Peyer's patch (tissue), 4 donors: ENCODE measurements at places on chromosomes 11 and 22.

DNA sequence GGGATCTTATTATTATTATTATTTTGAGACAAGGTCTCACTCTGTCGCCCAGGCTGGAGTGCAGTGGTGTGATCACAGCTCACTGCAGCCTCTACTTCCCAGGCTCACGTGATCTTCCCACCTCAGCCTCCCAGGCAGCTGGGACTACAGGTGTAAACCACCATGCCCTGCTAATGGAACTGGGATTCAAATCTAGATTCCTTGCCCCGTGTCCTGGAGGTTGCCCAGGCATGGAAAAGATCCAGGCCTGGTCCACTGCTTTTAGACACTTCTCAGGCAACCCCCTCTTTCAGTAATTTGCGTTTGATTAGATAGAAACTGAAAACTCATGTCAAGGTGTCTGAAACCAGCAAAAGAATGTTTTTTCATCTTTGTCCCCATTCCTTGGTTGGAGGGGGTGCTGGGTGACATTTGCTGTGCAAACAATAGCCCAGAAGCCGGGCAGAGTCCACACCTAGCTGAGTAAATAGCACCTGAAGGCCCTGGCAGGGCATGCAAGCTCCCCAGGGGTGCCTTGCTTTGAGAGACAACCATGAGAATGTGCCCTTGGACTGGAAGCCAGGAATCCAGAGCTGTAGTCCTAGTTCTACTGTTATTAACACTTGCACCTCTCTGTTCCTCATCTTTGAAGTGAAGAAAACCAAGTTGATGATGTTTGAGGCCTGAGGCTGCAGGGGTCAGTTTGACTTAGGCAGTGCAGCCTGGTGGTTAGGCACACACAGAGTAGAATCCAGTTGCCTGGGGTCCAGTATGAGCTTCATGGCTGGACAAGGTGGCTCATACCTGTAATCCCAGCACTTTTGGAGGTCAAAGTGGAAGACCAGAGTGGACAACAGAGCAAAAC is 19.1 kb upstream of the XBP1 start:
- DNase-seq = no peak

GRCh38 chr22:49753961-49754695 is 73.5 kb downstream of the BRD1 start:
- DNase-seq = no peak

GRCh38 chr11:72781313-72782080 is 12.3 kb downstream of the STARD10 start:
- DNase-seq = peak; percentile 70

GRCh38 chr11:122711362-122711761 is 55.8 kb downstream of the UBASH3B start:
- no peak for DNase-seq

GRCh38 chr11:69382131-69383128 is 88.5 kb downstream of the MYEOV start:
- peak; percentile 38 for DNase-seq

DNA sequence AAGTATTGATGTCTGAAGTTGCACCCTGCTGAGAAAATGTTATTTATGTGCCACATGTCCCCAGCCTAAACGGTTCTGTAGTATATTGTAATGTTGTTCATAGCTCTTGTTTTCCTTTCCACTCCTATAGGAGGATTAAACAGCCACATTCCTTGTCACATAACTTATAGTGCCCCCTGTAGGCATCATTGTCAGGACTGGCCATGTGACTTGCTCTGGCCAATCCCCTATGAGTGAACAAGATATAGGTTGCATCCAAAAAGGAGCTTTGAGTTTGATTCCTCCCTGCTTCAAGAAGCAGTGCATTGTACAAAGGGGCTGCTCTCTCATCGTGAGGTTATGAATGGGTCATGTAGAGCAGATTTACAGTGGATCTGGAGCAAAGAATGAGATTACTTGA is 717.6 kb upstream of the ANO5 start:
- DNase-seq = no peak

GRCh38 chr11:57391539-57391938 is 1.1 kb upstream of the PRG2 start:
- no peak for DNase-seq

DNA sequence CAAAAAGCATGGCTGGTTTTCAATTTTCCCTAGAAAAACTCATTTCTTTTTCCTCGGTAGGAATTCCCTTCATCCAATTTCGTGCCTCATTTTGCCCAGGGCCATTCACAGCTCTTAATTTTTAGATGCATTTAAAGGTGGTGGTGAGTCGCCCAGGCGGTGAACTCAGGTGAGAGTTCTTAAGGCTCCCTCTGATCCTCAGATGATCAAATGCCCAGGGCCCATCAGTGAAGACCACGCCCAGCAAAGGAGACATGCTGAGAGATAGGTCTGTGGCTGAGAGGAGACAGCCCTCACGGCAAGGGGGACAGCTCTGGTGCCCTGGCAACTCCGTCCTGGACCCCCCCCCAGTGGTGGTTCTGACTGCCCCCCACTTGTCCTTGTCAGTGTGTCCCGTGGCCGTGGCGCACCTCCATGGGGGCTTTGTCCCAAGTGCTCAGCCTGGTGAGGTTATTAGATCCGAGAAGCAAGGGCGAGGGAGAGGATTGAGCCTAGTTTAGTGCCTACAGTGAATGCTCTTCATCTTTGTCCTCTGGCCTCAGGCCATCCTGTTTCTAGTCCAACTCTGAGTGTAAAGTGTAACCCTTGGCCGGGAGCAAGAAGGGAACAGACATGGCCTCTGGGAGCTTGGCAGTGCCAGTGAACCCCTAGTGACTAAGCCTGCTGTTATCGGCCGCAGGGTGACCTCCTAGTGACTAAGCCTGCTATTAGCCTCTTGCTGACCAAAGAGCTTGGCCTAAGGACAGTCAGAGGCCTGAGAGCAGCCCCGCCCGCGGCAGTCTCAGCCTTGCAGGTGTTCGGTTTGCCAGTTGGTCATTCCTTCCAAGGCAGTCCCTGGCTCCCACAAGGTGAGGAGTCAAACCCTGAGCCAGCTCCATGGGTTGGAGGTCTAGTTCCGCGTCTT is 83.5 kb downstream of the CTTN start:
- no peak for DNase-seq

DNA sequence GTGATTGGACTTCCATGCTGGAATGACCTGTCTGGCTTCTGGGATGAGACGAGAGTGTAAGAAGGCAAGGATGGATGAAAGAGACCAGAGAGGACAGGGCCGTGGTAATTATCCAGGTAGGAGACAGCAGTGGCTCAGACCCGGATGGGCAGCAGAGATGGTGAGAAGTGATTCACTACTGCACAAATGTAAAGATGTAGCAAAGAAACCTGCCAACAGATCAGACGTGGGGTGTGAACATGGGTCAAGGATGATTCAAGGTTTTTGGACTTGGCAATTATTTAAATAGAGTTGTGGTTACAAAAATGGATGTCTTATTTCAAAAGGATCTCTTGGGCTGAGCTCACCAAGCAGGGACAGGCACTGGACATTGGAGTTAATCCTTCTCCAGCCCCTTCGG is 32.7 kb downstream of the RIBC2 start:
- DNase-seq = no peak
